Breast epithelium (tissue), 4 donors: ENCODE measurements at places on chromosomes 7 and 10. TPM values are rescaled to one million over a fixed set of nuclear protein-coding genes. Genes with fewer than 3 reads are reported as not detected.
A peak's percentile ranks its signal among the peaks of the same experiment; 100 is the strongest.

GRCh38 chr7:120997882-120998474, 9.5 kb downstream of the CPED1 start:
- H3K4me1 ChIP-seq: no peaks in the 10 kb centered on the region
- no peak overlapping the region for H3K4me3 ChIP-seq
- DNase-seq: no peak
- no peaks in the 10 kb centered on the region for H3K36me3 ChIP-seq
- H3K27me3 ChIP-seq: no peaks in the 10 kb centered on the region
- no peak overlapping the region for H3K27ac ChIP-seq

- no peak overlapping the region for H3K27ac ChIP-seq
- no peak overlapping the region for H3K4me3 ChIP-seq
- H3K4me1 ChIP-seq: no peaks in the 10 kb centered on the region
- H3K36me3 ChIP-seq: no peaks in the 10 kb centered on the region
- H3K27me3 ChIP-seq: peaks cover 23% of the 10 kb centered on the region
Measured at GRCh38 chr7:157609516-157609915, 272.7 kb downstream of the DNAJB6 start.

- H3K27me3 ChIP-seq: no peaks in the 10 kb centered on the region
- no peak overlapping the region for H3K4me3 ChIP-seq
- no peak overlapping the region for H3K27ac ChIP-seq
Measured at GRCh38 chr10:94192974-94193373, 169.8 kb downstream of the NOC3L start.

Gene GHRHR
- total RNA-seq: not detected

- DNase-seq: no peak
- H3K36me3 ChIP-seq: no peaks in the 10 kb centered on the region
- no peak overlapping the region for H3K27ac ChIP-seq
- H3K4me1 ChIP-seq: no peaks in the 10 kb centered on the region
- no peaks in the 10 kb centered on the region for H3K27me3 ChIP-seq
- no peak overlapping the region for H3K4me3 ChIP-seq
Measured at GRCh38 chr7:132203021-132203420, 373.2 kb downstream of the PLXNA4 start.

- no peaks in the 10 kb centered on the region for H3K36me3 ChIP-seq
- no peak overlapping the region for H3K4me3 ChIP-seq
- DNase-seq: no peak
- H3K27me3 ChIP-seq: no peaks in the 10 kb centered on the region
- H3K27ac ChIP-seq: no peak overlapping the region
- H3K4me1 ChIP-seq: peaks cover 8% of the 10 kb centered on the region
Measured at GRCh38 chr7:20793248-20793647, 6.6 kb upstream of the SP8 start.

DNA sequence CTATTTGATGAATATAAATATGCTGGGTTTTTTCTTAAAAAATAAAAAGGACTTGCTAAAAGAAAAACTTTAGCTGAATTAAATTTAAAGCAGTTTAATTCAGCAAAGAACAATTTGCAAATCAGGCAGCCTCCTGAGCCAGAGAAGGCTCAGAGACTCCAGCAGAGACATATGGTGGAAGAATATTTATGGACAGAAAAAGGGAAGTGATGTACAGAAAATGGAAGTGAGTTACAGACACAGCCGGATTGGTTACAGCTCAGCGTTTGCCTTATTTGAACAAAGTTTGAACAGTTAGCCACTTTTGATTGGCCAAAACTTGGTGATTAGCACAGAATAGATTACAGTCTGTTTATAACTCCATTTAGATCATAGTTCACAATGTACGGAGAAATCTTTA, 110.3 kb downstream of the GAD2 start:
- no peaks in the 10 kb centered on the region for H3K27me3 ChIP-seq
- no peak overlapping the region for H3K27ac ChIP-seq
- H3K36me3 ChIP-seq: no peaks in the 10 kb centered on the region
- H3K4me1 ChIP-seq: no peaks in the 10 kb centered on the region
- H3K4me3 ChIP-seq: no peak overlapping the region
- no peak for DNase-seq

Gene CCNJ
- 3.8 TPM for total RNA-seq

- DNase-seq: no peak
- no peaks in the 10 kb centered on the region for H3K27me3 ChIP-seq
- H3K4me1 ChIP-seq: no peaks in the 10 kb centered on the region
Measured at GRCh38 chr7:136000288-136000913, 23.2 kb upstream of the MTPN start.

Gene RAPGEF5
- 18.7 TPM for total RNA-seq

Gene SOSTDC1
- not detected for total RNA-seq

DNA sequence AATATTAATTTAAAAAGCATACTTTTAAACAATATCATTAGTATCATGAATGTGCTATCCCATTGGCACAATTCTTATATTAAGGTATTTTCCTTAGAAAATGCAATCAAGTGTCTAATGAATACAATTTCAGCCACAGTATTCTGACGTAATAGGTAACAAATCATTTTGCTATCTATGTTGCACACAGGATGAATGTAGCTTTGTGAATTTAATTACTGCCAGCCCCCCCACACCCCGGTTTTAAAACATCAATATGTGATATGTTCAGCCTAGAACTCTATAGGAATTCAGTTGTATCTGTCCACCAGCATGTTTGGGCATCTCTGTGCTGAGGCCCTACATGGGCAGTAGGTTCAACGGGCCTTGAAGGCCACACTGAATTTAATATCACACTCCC, 274.6 kb downstream of the PLXDC2 start:
- H3K4me1 ChIP-seq: no peaks in the 10 kb centered on the region
- no peak overlapping the region for H3K27ac ChIP-seq
- no peaks in the 10 kb centered on the region for H3K36me3 ChIP-seq
- no peak for DNase-seq
- no peak overlapping the region for H3K4me3 ChIP-seq

DNA sequence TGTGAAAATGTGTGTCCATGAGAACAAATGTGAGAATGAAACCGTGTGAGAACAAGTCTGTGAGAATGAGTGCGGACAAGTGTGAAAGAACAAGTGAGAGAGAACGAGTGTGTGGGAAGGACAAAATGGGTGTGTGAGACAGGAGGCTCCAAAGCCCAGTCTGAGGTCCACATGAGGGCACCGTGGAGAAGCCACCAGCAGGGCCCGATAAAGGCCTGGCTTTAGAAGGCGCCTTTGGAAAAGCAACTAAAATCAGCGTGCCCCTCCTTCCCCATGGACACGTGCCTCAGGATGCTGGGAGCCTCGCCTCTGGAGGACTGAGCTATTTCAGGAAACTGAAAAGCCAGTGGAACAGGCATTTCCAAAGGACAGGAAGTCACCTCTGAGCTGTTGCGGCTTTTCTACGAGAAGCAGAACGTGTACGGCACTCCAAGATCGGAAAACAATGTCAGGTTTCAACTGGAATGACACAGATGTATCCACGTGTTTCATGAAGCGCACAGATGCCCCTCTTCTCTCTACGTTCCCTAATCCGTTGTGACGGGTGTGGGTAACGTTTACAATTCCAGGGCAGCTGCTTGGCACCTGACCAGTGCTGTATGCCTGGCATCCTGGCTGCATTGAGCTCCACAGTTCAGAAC, 46.4 kb downstream of the ESYT2 start:
- H3K4me3 ChIP-seq: no peak overlapping the region
- no peaks in the 10 kb centered on the region for H3K4me1 ChIP-seq
- H3K27ac ChIP-seq: peak overlapping the region; percentile 52
- H3K27me3 ChIP-seq: no peaks in the 10 kb centered on the region

DNA sequence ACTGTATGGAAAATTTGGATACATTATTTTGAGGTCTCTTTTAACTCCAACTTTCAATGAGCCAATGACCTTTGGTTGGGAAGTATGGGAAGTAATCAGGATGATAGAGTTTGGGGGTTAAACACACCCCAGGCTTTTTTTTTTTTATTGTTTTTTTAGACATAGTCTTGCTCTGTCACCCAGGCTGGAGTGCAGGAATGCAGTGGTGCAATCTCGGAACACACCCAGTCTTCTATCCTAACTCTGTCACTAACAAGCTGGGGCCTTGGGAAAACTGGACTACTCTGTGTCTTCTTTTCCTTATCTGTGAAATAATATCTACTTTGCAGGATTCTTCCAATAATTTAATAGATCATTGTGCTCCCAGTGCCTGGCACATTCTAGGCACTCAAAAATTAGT, 37.6 kb upstream of the AGBL3 start:
- H3K4me3 ChIP-seq: no peak overlapping the region
- no peak for DNase-seq
- no peak overlapping the region for H3K27ac ChIP-seq
- H3K27me3 ChIP-seq: no peaks in the 10 kb centered on the region

GRCh38 chr7:89223900-89224395, 428.4 kb upstream of the TEX47 start:
- H3K27me3 ChIP-seq: no peaks in the 10 kb centered on the region
- DNase-seq: no peak
- no peaks in the 10 kb centered on the region for H3K36me3 ChIP-seq
- H3K4me3 ChIP-seq: no peak overlapping the region
- H3K4me1 ChIP-seq: no peaks in the 10 kb centered on the region
- H3K27ac ChIP-seq: no peak overlapping the region

Gene ETV1
- total RNA-seq: 3.2 TPM

Gene RSPH10B2
- total RNA-seq: not detected

- H3K27ac ChIP-seq: no peak overlapping the region
- no peak overlapping the region for H3K4me3 ChIP-seq
- no peaks in the 10 kb centered on the region for H3K4me1 ChIP-seq
- no peak for DNase-seq
- H3K27me3 ChIP-seq: no peaks in the 10 kb centered on the region
Measured at GRCh38 chr10:76576276-76576962, 1061.2 kb downstream of the KCNMA1 start.

DNA sequence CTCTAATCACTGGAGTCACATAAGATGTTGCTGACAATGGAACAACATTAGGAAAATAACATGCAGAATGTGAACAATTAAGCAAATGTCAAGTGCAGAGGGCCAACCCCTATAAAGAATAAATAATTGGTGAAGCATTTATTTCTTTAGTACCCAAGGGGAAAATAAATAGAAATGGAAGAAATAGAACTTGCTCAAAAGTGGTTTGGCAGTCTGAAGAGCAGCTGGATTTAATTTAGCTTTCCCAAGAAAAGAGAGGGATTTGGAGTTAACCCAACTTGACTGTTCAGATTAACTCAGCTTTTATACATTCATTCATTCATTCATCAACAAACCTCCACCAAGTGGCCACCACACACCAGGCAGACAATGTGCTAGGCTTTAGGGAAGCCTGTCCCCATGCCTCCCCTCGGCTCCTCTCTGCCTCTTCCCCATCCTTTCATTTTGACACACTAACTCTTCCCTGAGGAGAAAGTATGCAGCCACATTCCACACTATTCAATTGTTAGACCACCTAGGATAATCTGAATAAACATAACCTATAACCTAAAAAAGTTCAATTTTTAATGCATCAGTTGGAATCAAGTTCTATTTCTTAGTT, 295.5 kb downstream of the AHR start:
- no peaks in the 10 kb centered on the region for H3K4me1 ChIP-seq
- H3K4me3 ChIP-seq: no peak overlapping the region
- no peaks in the 10 kb centered on the region for H3K36me3 ChIP-seq
- DNase-seq: no peak
- no peak overlapping the region for H3K27ac ChIP-seq

Gene PI4K2A
- 18.0 TPM for total RNA-seq

Gene OPN4
- not detected for total RNA-seq

Gene TMEM225B
- 4.5 TPM for total RNA-seq

Gene EPDR1
- total RNA-seq: 37.8 TPM
